ENCODE measurements at places on chromosomes 12 and 14.

DNA sequence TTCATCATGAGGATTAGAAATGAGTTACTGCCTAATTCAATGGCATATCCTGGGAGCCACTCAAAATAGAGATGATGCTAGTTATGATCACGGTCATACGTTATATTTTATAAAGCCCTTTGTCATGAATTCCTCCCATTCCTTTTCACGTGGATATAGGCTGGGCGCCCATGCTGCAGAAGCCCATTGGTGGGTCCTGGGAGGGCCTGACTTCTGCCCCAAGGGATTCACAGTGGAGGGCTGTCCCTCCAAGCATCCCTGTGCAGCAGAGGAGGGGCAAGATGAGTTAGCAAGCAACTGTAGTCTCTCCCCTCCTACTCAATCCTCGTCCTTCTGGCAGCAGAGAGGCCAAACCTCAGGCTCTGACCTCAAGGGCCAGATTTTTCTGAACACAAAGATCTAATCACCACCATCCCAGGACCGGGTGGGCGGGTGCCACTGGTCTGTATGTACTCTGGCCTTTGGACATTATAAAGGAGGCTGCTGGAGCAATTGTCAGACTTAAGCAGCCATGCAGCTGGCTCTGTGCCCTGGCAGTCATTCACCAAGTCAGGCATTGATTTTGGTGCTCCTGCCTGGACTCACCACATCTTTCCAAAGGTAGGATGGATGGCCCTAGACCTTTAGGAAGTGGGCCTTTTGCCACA, 8.6 kb downstream of the GLTP start:
- no peak for DNase-seq

- no peak for DNase-seq
Observed at GRCh38 chr12:72272731-72273498, 745 bp downstream of the TRHDE start.

GRCh38 chr12:93979189-93979588, 169.2 kb upstream of the PLXNC1 start:
- peak; percentile 22 for DNase-seq

DNA sequence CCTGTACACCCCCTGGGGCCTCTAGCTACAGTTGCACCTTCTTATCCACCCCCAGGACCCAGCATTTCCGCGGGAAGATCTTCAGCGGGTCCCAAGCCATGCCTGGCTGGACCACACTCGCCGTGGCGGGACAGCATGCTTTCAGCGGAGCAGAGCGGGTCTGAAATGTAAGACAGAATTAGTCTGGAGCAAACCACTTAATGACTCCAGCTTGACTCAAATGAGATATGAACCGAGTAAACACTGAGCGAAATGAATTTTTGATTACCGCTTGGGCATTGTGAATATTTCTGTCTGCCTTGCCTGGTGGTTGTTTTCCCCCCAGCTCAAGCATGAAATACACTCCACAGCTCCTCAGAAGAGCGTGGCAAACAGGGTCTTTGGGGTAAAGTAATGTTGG, 60.8 kb downstream of the SLC24A4 start:
- DNase-seq, result no peak

GRCh38 chr14:47833011-47833410, 157.6 kb upstream of the MDGA2 start:
- DNase-seq, result no peak

DNA sequence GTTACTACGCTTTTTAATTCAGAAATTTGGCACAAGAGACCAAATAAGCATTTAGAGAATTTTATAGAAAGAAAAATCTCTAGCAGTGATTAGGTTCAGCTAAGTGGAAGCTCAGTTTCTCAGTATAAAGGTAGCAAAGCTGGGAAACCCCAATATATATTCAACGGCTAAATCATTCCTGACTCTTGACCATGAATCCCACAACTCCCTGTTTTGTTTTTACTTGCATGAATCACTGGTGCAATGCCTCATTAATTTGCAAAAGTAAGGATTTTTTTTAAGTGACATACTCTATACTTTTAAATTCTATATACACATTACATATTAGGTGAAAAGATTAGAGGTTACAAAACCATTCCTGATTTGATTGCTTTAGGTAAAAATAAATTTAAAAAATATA, 74.3 kb upstream of the PLEKHG7 start:
- no peak for DNase-seq

- DNase-seq, result no peak
Observed at GRCh38 chr12:103908877-103909276, 21.3 kb upstream of the HSP90B1 start.

DNA sequence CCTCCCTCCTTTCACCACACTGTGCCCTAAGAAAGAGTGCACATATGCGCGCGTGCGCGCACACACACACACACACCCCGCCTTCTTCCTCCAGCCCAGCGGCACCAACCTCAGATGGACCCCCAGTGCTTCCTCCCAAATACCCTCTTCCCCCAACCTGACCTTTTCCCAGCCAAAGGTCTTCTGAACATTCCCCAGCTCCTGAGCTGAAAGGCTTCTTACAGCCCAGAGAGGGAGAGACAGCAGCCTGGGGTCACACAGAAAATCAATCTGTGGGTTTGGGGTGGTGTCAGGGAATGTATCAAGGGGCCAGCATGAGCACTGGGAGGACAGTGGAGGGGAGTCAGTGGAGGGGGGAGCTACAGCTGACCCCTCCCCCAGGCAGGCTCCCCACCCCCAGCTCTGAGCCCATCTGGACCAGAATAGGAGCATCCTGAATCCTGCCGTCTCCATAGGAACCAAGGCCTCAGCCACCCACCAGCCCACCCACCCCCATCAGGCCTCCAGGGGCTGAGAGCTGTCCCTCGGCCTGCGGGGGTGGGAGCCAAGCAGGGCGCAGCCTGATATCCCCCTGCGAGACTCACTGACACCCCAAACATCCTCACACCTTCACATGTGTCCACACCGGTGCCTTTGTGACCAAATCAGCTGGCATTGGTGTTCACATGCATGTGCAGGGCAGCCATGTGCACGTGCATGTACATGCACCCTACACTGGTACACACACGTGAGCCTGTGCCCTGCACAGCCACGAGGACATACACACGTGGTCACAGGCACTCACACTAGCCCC, 5.7 kb downstream of the RASAL1 start:
- no peak for DNase-seq

GRCh38 chr14:93051600-93052546, 63.9 kb downstream of the ITPK1 start:
- no peak for DNase-seq

- DNase-seq, result no peak
Observed at GRCh38 chr14:89013698-89014568, 189.5 kb downstream of the TTC8 start.

- no peak for DNase-seq
Observed at GRCh38 chr12:24025153-24025798, 75.8 kb upstream of the SOX5 start.

- no peak for DNase-seq
Observed at GRCh38 chr14:30607156-30607780, 14.9 kb upstream of the SCFD1 start.

GRCh38 chr12:120367924-120368788, 808 bp downstream of the MSI1 start:
- no peak for DNase-seq

- DNase-seq, result no peak
Observed at GRCh38 chr12:100295764-100296555, 29.0 kb downstream of the SCYL2 start.

DNA sequence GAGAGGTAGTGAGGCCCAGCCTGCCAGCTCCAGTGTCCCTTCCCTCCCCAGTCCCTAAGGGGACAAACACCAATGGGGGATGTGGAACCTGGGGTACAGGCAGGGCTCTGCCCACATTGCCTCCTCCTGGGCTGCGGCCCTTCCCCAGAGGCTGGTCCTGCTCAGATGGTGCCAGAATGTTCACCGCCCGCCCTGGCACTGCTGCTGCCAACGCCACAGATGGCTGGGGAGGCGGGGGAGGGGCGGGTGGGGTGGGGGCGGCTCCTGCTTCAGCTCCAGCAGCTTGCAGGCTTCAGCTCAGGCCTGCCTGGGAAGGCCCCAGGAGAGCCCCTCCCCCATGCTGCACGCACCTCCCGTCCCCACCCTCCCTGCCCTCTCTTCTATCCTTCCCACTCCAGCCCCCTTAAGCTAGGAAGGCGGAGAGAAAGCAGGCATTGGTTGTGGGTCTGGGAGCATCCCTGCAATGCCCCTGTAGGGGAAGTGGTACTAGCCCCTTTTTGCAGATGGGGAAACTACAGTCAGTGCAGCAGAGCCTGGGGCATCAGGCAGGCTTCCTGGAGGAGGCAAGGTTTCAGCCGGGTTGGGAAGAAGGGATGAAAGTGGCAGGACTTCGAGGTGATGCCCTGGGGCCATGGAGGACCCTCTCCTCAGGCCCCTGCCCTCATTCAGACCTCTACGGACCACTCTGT, 2.0 kb upstream of the BEGAIN start:
- no peak for DNase-seq

DNA sequence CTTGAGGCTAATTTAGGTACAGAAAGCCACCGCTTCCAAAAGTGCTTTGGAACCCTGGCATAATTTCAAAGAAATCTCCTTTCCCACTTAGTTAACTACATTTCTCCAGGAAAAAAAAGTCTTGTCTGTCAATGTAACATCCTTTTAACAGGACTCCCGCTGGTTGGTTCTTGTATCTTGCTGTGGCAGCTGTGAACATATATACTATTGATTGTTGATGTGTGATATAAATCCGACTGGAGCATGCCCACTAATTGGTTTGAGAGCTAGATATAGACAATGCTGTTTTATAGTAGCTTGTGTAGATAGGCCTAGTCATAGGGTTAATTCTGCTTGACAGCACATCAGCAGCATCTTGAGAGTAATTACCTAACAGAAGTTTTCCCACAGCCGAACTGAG, 89.6 kb downstream of the MSRB3 start:
- DNase-seq, result no peak

GRCh38 chr14:55297611-55298499, 26.6 kb downstream of the FBXO34 start:
- no peak for DNase-seq

GRCh38 chr14:103960457-103961055, 18.2 kb upstream of the RD3L start:
- DNase-seq, result no peak

GRCh38 chr12:62308201-62308600, 48.0 kb downstream of the USP15 start:
- no peak for DNase-seq

- no peak for DNase-seq
Observed at GRCh38 chr12:58211211-58211610, 269.8 kb downstream of the ATP23 start.

DNA sequence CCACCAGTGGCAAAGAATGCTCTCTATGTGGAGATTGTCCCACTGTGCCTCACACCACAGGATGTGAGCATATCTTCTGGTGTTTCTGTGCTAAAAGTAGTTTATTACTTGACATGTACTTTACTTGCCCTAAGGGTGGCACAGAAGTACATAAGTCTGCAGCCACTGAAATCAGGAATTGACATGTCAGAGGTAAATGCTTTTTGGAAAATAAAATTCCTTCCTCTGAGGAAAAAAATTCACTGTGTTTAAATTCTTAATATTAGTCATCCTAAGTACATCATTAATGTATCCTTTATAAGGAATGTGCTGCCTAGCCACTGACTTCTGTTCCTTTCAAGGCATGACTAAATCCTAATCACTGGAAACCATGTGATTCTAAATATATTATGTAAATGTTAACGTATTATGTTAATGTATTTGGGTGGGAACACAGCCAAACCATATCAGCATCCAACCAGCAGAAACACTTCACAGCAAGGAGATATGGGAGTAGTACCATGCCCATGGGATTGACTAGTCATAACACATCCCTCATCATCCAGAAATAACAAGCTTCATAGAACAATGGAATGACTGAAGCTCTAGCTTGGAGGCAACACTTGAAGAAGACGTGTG, 239.7 kb upstream of the PPFIA2 start:
- no peak for DNase-seq

DNA sequence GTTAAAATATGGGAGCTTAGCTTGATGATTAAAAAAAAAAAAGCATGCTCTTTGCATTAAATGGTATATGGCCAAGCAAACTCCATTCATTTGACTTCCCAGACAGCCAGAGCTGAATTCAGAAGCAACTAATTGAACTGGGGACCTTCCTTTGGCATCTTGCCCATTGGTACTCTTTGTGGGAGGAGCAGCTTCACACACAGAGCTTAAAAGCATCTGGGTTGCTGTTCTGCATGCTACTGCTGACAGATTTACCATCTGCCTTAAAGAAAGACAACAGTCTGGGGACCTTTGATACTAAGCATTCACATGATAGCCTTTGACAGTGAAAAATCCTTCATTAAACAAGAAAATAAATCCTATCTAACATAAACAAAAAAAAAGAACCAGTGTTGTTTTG, 977.9 kb downstream of the TMTC2 start:
- no peak for DNase-seq

GRCh38 chr12:26848156-26848825, 15.3 kb upstream of the ITPR2 start:
- DNase-seq, result no peak

- DNase-seq, result no peak
Observed at GRCh38 chr12:1593174-1594005, 991 bp downstream of the FBXL14 start.

- DNase-seq, result no peak
Observed at GRCh38 chr14:67411820-67412421, at the start of gene PLEK2. TSS of gene PLEK2 (minus strand) at chr14:67412165. CDS start at chr14:67412059, 106 bp downstream.

DNA sequence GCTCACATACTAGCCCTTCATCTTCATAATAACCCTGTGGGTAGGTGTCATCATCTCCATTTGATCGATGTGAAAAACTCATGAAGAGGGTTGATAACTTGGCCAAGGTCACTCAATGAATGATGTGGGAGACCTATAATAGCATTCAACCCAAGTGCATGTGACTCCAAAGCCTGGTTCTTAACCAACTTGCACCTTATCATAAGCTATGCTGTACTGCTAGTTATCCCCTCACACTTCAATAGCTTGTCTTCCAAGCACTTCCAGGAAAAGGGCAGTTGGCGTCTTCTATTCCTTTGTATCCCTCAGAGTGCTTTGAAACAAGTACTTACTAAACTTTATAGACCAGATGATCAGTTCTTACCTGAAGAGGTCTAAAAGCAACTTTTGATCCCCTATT, 15.2 kb downstream of the VIPAS39 start:
- no peak for DNase-seq

- no peak for DNase-seq
Observed at GRCh38 chr14:95340201-95340697, 20.5 kb upstream of the CLMN start.

GRCh38 chr12:73465106-73465505, 1072.5 kb upstream of the ATXN7L3B start:
- DNase-seq, result no peak

DNA sequence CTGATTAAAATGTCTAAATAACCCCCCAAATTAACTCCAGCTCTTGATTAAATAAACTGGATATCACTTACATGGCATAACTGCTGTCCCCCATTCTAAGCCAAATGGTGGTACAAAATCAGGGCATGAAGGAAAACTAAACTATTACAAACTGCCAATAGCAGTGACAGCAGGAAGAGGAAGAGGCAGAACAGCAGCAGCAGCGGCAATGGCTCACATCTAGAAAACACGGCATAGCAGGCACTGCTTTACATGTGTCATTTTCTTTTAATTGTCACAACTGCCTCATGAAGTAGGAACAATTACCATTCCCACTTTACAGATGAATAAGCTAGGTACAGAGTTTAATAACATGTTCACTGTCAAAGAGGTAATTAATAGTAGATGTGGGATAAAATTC, 92.0 kb downstream of the EPS8 start:
- no peak for DNase-seq

- DNase-seq, result no peak
Observed at GRCh38 chr14:72962829-72963312, 36.6 kb downstream of the DCAF4 start.

Data from glomerular endothelial cell (primary cell).